ENCODE measurements at places on chromosomes 16 and 17.

DNA sequence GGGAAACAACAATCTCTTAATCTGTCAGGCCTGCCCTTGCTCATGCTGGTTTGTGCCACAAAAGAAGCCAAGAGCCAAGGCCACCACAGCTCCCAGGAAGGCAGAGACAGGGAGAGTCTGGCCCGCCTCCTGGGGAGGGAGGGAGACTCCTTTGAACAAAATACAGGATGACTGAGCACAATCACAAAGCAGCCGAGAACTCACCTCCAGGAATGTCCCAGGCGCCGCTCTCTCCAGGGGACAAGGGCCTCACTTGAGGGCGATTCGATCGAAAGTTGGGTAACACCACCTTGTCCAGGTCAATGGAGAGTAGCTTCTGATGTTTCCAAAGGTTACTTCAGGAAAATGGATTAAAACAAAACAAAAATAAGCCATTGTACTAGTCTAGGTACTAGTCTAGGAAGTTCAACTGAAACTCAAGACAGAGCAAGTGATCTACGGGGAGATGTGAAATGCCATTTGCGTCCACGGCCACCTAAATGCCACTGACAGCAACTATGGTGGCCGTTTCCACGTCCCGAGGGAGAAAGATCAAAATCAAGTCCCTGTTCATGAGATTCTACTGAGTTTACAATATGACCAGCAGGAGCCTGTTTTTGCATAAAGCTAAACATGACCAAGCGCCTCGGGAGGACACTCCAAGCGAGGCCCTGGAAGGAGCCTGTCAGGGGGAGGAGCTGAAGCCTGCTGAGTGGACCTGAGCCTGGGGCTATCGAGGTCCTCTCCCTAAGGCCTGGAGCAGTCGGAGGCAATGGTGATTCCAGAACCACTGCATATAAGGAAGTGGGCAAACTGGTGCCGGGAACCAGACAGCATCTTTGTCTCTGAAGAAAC, 13.4 kb upstream of the SLC38A8 start:
- DNase-seq: no peak

- DNase-seq: no peak
Measured at GRCh38 chr17:67216578-67217320, 28.2 kb downstream of the HELZ start.

DNA sequence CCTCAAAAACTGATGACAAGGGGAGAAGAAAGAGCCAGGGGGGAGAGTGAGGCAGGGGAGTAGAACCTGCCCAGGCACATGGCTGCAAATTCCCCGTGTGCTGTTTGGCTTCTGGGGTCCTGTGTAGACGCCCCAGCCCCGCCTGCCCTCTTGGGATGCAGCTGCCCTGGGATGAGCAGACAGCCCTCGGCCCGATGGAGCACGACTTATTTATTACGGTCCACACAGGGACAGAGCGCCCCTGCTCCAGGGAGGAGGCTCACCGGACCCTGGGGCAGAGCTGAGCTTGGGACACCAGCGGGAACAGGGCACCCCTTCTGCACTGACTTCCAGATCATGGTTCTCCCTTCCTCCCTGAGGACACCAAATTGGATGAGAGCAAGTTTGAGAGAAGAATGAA, 9.1 kb downstream of the LDHD start:
- DNase-seq: no peak

DNA sequence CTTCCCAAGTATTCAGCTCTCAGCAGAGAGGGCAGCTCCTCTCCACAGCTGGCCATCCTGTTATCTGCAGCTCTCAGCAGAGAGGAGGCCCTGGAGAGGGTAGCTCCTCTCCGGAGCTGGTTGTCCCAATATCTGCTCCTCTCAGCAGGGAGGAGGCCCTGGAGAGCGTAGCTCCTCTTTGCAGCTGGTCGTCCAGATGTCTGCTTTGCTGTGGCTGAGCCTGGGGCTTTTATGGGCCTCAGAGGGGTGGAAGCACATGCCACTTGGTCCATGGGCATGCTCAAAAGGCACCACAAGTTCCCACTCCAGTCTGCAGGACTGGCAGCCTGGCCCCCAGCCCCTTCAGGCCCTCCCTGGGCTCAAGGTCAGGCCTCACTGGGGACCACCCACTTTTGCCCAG, 314.3 kb downstream of the KCNJ2 start:
- no peak for DNase-seq

GRCh38 chr16:84928679-84929420, 82.5 kb downstream of the ZDHHC7 start:
- DNase-seq: no peak

DNA sequence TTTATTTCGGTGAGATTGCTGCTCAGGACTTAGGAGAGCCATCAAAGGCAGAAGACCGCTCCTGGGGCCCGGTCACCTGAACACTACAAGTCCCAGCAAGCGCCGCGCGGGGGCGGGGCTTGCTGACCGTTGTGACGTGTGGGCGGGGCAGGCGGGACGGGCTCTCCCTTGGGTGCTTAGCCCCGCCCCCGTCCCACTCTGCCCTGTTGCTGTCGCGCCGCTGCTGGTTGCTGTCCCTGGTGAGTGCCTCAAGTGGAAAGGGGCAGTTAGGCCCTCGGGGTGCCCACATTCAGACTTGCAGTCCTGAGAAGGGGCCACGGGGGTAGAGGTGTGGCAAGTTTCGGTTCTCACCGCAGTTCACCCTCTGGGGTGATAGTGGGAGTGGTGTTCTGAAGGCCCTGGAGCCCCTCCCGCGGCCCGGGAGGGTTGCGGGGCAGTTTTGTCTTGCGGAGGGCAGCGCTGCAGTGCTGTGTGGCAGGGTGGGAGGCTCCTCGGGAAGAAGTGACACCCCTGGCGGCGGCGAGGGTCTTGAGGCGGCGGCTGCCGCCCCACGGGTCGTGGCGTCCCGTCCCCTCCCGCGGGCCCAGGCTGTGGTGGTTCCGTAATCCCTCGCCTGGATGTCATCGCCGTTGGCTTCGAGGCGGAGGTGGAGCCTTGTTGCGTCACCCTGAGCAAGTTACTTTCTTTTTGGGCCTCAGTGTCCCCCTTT, at the start of gene CALCOCO2:
CALCOCO2 (plus strand) TSS at position 196 of the 709 bp plus-strand sequence. CDS start 10,673 bp downstream, outside the sequence.
- DNase-seq: peak; percentile 95

- DNase-seq: no peak
Measured at GRCh38 chr17:56152874-56153602, at the start of gene ANKFN1. Gene ANKFN1, plus strand, starts transcription at chr17:56153475. Its CDS starts 59,193 bp downstream, at chr17:56212668.

GRCh38 chr17:64147110-64148016, 17.4 kb upstream of the ERN1 start:
- no peak for DNase-seq

Measured in GM20000 (cell line).